ENCODE measurements at places on chromosomes 2 and 18. TPM values are rescaled to one million over a fixed set of nuclear protein-coding genes. Genes with fewer than 3 reads are reported as not detected.

DNA sequence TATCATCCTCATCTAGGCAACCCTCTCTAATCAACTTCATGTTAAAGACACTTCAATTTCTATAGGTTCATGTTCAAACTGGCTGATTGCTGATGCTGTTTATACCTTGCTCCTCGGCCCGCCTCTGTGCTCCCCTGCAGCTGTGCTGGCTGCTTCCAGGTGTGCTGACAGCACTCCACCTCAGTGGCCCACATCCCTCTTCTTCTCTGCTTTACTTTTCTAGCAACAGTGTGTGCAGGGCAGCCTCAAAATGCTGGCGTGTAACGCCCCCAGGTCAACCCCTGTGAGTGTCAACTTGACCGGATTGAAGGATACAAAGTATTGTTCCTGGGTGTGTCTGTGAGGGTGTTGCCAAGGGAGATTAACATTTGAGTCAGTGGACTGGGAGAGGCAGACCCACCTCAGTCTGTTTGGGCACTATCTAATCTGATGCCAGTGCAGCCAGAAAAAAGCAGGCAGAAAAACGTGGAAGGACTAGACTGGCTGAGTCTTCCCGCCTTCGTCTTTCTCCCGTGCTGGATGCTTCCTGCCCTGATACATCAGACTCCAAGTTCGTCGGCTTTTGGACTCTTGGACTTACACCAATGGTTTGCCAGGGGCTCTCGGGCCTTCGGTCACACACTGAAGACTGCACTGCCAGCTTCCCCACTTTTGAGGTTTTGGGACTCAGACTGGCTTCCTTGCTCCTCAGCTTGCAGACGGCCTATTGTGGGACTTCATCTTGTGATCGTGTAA lies 94.7 kb downstream of the COL6A3 start:
- no peak for DNase-seq

- peak; percentile 88 for DNase-seq
These were observed 24.8 kb downstream of the GALM start for GRCh38 chr2:38690499-38691420.

DNA sequence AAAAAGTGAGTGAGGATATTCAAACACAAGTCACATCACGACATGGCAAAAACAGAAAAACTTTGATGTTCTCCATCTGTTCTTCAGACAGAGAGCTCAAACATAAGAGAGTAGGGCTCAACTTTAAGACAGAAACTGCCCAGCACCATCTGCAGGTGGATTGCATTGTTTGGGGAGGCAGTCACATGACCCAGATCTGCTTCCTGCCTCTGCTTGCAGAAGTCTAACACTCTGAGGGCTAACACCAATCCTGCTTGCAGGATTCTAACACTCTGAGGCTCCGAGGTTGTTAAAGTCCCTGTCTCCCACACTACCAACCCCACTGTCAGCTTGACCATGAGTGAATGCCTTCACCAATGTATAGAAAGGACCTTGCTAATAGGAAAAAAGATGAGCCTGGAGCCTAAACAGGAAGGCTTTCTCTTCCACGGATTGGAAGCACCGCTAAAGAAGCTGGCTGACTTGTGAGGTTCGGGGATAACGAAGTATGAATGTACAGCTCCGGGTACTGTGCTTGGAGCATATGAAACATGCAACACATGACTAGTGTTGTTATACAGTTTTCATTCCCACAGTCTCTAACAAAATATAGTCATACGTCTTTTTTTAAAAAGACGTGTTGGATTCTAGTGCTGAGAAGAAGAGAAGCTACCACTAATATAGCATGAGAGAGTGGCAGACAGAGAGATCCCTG lies 176.6 kb upstream of the CREB1 start:
- peak; percentile 33 for DNase-seq

DNA sequence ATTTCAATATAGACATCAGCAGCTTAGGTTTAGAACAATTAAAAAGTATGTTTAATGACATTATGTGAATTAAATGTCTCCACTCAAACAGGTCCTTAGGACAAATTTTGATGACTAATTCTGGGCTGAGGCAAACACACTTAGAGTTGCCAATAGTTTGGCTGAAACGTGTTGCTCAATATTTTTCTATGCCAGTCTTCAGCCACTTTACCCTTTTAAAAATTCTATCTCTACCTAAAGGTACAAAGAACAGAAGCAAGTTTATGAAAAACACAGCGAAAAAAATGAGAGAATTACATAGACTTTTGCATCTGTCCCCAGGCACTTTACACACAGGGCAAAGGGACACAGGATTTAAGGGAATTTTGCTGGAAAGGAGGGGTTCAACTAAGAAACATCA lies 4.5 kb downstream of the IDH1 start:
- DNase-seq: no peak

DNA sequence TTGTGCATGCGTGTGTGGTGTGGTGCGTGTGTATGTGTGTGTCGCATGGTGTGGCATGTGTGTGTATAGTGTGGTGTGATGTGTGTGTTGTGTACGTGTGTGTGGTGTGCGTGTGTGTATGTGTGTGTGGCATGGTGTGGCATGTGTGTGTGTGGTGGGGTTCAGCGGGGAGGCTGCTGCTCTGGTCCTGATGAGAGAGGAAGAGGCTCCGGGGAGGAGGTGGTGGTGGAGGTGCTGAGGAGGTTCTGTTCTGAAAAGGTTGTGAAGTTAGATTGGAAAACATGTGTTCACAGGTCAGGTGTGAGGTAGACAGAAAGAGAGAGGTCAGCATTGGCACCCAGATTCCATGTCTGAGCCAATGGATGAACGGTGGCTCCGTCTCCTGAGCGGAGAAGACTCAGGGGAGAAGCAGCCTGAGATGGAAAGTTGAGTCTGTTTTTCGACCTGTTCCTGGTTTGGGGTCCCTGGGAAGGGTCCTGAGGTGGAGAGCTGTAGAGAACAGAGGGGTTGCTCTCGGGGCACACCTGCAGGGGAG lies 67.2 kb upstream of the HDAC4 start:
- no peak for DNase-seq

DNA sequence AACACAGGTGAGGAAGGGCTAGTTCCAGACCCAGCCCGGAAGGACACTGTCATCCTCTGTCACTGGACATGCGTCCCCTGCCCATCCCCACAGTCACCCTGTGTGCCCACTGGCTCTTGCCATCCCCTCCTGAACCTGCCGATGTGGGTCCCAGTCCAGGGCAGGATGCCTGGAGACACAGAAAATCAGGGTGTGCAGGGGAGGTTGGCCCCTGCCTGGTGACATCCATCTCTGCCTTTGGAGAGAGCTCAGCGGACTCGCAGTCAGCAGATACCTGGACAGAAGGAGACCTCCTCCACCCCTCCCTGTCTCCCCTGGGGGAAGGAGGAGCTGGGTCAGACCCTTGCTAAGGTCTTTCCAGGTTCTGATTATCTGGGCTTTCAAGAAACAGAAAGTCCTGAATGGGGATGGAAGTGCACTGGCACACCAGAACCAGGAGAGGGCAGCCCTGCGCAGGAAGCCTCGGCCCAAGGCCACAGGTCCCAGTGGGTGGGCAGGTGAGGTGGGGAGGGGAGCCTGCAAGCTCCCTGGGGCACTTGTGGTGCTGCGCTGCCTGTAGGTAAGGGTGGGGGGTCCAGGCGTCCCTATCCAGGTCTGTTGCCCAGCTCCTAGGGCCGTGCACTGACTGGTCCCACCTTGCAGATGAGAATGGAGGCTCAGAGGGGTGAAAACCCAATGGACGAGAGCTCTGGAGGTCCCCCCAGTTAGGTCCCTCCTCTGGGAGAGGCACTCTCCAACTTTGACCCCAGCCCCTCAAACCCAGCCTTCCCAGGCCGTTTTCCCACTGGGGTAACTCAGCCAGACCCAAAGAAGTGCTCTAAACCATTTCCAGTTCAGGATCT lies 9.7 kb upstream of the OTOS start:
- peak; percentile 31 for DNase-seq

DNA sequence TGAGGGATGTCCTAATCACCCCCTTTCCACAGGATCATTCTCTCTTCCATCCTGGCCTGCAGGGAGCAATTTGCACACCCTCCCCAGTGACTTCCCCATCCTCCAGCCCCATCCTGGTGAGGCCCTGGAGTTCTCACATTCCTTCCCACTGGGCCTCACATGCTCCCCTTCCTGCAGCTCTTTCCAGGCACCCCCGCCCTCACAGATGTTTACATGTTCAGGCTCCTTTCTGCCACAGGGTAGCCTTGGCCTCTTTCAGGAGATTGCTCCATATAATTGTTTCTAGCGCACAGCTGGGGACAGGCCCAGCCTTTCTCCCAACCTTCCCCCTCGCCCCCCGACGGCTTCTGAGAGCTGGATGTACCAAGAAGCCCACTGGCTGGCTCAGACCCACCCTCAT lies 288.4 kb upstream of the TRIB2 start:
- DNase-seq: no peak

DNA sequence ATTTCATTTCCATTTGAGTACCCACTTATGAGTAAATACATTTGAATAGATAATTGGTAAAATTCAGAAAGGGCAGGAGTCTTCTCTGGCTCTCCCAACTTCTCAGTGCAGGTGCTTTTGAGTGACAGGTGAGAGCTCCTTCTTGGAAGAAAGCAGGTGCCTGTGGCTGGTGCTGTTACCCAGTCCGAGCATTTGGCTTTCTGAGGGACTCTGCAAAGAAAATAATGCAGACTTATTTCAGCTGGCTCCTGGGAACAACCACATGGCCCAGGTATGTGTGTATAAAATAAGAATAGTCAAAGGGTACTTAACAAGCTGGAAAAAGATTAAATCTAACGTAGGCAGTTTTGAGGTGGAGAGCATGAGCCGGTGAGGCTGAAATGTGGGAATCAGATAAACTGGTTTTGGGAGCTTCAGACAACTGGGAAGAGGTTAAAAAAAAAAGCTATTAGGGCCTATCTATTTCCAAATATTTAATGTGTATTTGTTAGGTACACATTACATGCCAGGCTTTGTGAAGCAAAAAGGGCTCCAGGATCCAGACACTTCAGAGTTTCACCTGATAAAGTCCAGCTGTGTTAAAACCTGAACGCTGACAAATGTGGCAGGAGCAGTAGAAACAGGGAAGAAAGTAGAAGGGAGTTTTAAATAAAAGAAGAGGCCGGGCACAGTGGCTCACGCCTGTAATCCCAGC lies 20.6 kb downstream of the ZNF236 start:
- no peak for DNase-seq

DNA sequence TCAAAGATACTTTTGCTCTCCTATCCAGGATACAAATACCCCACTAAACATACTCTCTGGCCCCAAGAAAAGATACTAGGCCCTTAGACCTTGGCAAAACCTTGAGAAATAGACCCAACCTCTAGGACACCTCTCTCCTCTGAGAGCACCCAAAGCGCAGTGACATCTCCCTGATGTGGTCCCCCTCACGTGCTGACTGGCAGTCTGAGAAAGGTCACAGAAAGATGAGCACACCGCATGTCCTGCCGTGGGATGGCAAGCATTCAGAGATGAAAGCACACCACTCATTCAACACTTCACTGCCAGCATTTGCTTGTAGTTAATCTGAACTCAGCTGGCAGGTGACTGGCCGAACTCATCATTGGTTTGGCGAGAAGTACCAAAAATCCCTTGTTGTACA lies 6.1 kb upstream of the TBC1D8 start:
- no peak for DNase-seq

DNA sequence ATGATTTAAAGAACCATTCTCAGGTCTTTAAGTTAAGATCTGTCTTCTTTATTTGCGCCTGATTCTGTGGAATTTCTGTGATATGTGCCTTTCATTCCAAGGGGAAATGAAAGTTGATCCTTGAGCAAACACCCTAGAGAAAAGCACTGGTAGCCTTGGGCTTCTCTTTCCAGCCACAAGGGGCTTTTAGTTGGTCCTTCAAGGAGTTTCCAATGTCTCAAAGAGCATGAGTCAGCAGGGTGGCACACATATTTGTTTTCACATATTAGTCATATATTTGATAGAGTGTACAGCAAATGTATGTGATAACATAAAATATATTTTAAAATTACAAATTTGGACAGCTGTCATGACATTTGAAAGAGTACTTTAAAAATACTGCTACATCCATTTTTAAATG lies 339.5 kb downstream of the TXNL1 start:
- peak; percentile 54 for DNase-seq

- no peak for DNase-seq
These were observed 1.0 kb downstream of the ALKAL2 start for GRCh38 chr2:286774-287392.

- no peak for DNase-seq
These were observed 61.4 kb upstream of the CCDC195 start for GRCh38 chr2:224777559-224777930.

DNA sequence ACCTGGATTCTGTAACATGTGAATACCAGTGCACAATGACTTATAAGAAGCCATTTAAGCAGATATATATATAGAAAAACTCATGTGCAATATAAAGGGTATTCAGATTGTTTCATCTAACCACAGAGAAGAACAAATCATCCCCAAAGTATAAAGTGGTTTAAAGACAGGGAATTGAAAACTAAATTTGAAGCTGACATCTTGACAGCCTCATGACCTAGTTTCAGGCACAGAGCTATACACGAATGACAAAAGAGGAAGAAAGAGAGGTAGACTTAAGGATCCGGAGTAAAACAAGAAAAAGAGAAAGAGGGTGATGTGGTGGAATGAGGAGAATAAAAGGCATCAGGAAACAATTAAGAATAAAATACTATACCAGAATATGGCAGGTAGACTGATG lies 194.5 kb downstream of the EPHA4 start:
- no peak for DNase-seq

DNA sequence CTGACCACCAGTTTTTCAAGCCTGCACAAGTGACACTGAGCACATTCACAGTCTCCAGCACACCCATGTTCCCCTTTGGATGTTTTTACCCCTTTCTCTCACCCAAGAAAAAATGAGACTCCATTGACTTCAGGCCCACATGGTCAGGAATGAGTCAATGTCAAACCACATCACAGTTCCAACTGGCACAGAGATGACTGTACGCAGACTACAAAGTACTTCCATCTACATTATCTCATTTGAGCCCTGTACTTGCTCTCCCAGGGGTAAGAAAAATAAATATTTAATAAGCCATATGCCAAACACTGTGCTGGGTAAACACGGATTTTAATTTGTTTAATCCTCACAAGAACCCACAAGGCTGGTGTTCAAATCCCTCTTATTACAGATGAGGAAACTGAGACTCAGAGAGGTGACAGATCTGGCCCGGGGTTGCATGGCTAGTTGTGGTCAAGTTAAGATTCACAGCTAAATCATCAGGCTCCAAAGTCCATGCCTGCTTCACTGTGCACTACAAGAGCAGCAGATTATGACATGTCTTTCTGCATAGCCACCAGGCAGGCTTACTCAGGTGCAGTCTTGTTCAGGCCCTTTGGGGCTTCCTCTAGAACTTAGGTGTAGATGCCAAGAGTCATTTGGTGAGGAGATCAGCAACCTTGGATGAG lies 106.1 kb downstream of the TXNL1 start:
- peak; percentile 4 for DNase-seq

DNA sequence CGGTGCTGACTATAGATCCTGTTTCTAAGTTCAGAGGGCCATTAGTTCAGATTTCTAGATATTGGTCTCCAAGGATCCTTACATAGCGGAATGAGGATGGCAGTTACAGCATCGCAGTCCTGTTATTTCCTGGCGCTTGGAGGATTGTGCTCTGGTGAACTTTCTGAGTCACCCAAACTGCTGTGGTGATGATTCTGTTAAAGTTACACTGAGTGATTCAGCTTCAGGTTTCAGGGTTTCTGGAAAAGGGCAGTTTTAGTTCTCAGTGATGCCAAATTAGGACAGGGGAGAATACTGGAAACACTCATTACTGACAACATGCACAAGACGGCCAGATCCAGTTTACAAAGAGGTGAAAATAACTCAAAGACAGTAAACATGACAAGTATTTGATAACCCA lies 52.1 kb upstream of the ANKRD62 start:
- peak; percentile 93 for DNase-seq

KCNIP3 gene
- 7.3 TPM for total RNA-seq

STON1 gene
- total RNA-seq: 2.5 TPM

GLS gene
- 233 TPM for total RNA-seq

HJURP gene
- total RNA-seq: 83.2 TPM

LIPG gene
- 3.7 TPM for total RNA-seq

M1AP gene
- not detected for total RNA-seq

LIPT1 gene
- total RNA-seq: 7.2 TPM
